Endodermal cell (in vitro differentiated cells): ENCODE measurements at places on chromosomes 2 and 18.
A peak's percentile ranks its signal among the peaks of the same experiment; 100 is the strongest.

DNA sequence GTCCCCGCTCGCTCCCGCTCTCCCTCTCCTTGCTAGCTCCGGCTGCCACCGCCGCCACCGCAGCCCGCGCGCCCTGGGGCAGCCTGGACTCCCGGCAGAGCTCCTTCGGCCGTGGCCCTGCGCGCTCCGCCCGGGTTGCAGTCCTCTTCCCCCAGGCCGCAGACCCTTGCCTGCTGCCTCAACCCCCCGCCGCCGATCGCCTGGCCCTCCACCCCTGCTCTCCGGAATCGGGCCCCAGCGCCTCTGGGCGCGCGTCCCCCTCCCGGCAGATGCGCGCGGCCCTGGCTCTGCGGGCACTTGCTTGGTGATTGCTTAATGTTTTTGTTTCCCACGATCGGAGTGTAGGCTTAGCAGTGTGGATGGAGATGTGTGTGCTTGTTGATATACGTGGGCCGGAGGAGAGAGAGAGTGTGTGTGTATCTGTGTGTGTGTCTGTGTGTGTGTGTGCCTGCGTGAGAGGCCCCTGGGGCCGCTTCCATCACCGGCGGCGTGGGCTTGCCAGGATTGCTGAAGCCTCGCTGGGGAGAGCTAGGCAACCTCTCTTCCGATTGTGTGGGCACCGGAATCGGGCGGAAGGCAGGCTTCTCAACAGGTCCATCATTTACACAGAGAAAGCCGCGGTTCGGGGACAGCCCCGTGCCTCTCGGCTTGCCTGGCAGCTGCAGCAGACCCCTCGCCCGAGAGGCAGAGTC is 877 bp downstream of the INHBB start:
- peaks cover 98% of the 10 kb centered on the region for H3K27me3 ChIP-seq
- H3K27ac ChIP-seq: no peak overlapping the region
- H3K4me1 ChIP-seq: peaks cover 3% of the 10 kb centered on the region

- no peak overlapping the region for H3K27ac ChIP-seq
- no peaks in the 10 kb centered on the region for H3K36me3 ChIP-seq
- no peaks in the 10 kb centered on the region for H3K27me3 ChIP-seq
Observed at GRCh38 chr2:854460-854859, 96.2 kb upstream of the SNTG2 start.

DNA sequence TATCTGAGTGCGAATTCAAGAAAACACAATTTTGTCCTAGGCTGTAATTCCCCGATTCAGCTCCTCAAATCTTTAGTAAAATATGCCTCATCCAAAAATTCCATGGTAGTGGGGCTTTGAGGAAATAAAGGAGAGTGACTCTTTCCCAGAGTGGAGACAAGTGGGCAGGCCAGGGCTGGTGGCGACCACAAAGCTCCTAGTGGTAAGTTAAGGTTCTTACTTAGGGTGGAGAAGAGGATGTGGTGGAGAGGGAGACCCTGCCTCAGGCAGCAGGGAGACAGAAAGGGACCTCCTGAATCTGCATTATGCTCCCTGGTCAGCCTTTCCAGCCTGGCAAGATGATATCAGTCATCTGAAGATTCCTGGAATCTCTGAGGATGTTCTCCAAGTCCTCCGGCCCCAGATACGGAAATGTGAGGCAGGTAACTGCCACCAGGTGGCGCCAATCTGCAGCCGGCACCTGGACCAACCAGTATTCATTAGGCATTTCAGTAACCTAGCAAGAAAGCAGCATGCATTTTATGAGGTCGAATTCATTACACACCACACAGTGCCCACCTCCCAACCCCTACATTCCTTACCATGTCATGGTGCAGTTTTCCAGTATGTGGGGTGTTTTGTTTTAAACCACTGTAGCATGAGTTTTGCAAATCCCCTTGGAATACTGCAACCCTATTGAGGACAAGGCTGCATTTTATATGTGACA is 106.4 kb downstream of the POLE4 start:
- no peak overlapping the region for H3K4me3 ChIP-seq
- no peaks in the 10 kb centered on the region for H3K36me3 ChIP-seq
- H3K4me1 ChIP-seq: no peaks in the 10 kb centered on the region
- DNase-seq: peak; percentile 94

DNA sequence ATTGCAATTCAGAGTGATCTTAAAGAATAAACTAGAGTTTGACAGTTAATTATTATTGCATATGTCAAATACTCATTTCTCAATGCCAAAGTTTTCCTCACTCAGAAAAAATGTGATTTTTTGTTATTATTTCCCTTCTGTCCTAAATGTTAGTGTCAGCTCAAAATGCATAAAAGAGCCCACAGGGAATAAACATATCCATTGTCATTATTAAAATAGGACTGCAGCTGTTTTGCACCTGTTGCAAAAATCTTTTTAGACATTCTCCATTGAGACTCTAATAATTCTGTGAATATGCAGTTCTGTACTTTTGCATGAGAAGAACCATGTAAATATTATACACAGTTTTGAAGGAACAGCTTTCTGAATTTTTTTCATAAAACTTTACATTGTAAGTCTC is 540.0 kb upstream of the SLC39A10 start:
- no peak overlapping the region for H3K27ac ChIP-seq
- no peak overlapping the region for H3K4me3 ChIP-seq
- no peaks in the 10 kb centered on the region for H3K27me3 ChIP-seq
- DNase-seq: no peak
- no peaks in the 10 kb centered on the region for H3K36me3 ChIP-seq

- H3K36me3 ChIP-seq: no peaks in the 10 kb centered on the region
- H3K4me1 ChIP-seq: no peaks in the 10 kb centered on the region
- peaks cover 27% of the 10 kb centered on the region for H3K27me3 ChIP-seq
- no peak for DNase-seq
Observed at GRCh38 chr2:240981280-240981679, 17.1 kb upstream of the SNED1 start.

DNA sequence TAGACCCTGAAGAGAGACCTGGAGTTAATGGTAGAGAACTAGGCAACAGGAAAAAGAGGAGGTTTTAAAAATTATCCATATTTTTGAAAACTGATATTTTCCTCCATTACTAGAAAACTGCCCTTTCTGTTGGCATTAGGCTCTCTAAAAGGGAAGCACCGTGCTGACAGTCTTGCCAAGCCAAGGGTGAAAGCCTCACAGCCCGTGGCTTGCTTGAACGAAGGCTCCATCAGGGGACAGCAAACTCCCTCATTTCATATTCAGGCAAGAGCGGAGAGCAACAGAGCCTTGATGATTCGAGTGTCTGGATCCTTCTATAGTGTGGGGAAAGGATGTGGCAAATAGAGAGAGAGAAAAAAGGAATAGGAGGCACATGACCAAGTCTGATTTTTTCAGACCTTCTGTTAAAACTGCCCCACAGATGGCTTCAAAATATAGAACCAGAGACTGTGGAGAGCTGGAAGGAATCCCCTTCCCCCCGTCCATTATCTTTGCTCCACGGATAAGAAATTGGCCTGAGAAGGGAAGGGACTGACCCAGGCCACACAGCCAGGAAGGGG is 67.0 kb downstream of the CACNB4 start:
- H3K4me3 ChIP-seq: no peak overlapping the region
- DNase-seq: no peak
- no peaks in the 10 kb centered on the region for H3K27me3 ChIP-seq
- no peak overlapping the region for H3K27ac ChIP-seq

- no peaks in the 10 kb centered on the region for H3K36me3 ChIP-seq
- H3K27me3 ChIP-seq: peaks cover 23% of the 10 kb centered on the region
Observed at GRCh38 chr2:26175466-26176278, 2.8 kb downstream of the GAREM2 start.

DNA sequence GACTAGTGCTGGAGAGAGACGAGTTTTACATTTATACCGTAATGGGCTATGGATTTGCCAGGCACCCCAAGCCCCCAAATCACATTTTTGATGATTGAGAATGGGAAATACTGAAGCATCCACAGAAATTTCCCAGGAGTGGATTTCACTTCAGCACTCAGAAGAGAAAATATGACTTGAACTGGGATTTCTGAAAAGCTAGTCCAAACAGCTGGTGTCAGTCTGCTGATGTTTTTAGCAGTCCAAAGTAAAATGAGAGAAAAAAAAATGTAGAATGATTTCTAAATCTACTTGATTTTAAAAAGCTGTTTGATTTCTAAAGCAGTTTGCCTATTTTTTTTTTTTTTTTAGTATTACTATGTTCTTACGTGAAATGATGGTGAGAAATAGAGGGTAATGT is 105.0 kb downstream of the PLEKHM3 start:
- H3K4me1 ChIP-seq: no peaks in the 10 kb centered on the region
- no peak for DNase-seq
- H3K27me3 ChIP-seq: no peaks in the 10 kb centered on the region

GRCh38 chr2:7513834-7514233 is 596.6 kb downstream of the RNF144A start:
- no peak for DNase-seq
- H3K4me1 ChIP-seq: no peaks in the 10 kb centered on the region
- H3K27me3 ChIP-seq: no peaks in the 10 kb centered on the region

GRCh38 chr2:112216167-112216566 is 38.7 kb downstream of the ZC3H8 start:
- no peaks in the 10 kb centered on the region for H3K27me3 ChIP-seq
- no peak overlapping the region for H3K4me3 ChIP-seq
- no peaks in the 10 kb centered on the region for H3K4me1 ChIP-seq
- H3K27ac ChIP-seq: no peak overlapping the region
- DNase-seq: no peak

- H3K4me3 ChIP-seq: no peak overlapping the region
- no peak for DNase-seq
- no peaks in the 10 kb centered on the region for H3K27me3 ChIP-seq
Observed at GRCh38 chr2:226366920-226367319, 432.7 kb downstream of the IRS1 start.
